Suppressor macrophage treated with lipopolysaccharide for 4 hours (primary cell): ENCODE measurements at places on chromosomes 1 and 21.
A peak's percentile ranks its signal among the peaks of the same experiment; 100 is the strongest.

GRCh38 chr1:165403835-165404482 is 41.0 kb downstream of the RXRG start:
- peak; percentile 25 for DNase-seq

DNA sequence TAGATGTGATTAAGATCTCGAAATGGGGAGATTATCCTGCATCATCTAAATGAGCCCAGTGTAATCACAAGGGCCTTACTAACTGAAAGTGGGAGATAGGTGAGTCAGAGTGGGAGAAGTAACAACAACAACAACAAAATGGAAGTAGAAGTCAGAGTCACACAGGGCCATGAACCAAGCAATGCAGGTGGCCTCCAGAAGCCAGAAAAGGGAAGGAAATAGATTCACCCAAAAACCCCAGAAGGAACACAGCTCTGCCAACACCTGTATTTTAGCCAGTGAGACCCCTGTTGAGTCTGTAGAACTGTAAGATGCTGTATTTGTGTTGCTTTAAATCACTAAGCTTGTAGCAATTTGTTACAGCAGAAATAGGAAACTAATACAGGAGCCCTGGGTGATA is 4.1 kb downstream of the TAGLN2 start:
- peak; percentile 54 for DNase-seq

DNA sequence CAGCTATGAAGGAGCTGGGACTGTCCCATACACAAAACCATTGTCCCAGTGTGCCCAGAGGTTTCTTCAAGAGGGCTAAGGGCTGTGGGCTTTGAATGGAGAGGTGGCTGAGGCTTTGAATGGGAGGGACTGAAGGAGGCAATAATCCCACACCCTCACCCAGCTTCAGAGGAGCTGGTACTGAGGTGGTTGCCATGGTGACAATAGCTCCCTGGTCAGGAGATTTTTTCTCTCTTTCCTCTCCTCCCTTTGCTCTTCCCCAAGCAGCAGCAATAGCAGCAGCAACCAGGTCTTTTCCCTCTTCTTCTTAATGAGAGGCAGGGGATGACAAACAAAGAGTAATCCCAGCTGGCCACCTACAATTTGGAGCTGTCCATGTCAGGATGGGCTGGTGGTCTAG is 1.6 kb downstream of the HPCAL4 start:
- DNase-seq = no peak

- DNase-seq = no peak
These were observed 10.4 kb upstream of the ZNF648 start for GRCh38 chr1:182071924-182072323.

DNA sequence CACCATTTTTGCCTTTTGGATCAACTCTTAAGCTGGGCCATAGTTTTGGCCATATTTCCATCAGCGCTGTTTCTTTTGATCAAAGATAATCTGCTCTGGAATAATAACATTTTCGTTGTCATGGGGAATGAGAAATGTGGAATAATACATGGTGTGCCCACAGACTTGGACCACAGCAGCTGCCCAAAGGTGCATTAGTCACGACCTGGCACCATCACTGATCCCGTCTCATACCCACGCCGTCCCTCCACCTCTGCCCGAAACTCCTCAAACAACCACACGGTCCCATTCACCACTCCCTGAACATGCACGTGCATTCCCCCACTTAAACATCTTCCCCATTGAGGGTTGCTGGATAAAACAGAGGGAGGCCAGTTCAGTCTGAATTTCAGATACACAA is 76.9 kb downstream of the SLC66A1 start:
- no peak for DNase-seq

- no peak for DNase-seq
These were observed 9.9 kb upstream of the DESI2 start for GRCh38 chr1:244642988-244643387.

DNA sequence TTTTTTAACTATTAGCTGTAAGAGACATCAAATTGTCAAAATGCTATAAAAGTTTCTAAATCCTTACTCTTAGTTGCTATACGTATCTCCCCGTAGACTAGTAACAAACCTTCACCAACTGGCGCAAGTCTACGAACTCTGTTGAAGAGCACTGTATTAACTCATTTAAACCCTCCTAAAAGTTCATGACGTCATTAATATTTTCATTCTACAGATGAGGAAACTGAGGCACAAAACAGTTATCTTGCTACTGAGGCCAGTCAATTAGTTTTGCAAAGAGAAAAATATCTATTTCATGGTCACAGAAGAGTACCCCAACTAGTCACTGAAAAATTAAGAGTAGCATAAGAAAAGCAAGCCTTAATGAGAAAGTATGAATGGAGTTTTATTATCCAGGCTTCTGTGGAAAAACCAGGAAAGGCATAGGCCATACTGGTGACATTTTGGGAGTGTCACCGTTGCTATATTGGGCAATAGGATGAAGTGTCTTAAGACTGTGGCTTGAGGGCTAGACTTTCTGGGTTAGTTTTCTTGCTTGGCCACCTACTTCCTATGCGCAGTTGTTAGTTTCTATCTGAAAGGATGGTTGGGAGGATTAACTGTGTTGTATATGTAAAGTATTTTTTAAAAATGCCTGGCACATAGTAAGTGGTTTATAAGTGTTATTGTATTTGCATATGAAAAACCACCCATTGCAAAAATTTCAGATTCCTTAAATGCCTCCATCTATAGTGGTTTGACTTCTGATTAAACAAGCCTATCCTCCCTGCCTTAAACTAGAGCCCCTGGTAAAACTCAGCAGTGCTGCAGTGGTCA is 52.4 kb upstream of the SYT14 start:
- peak; percentile 35 for DNase-seq

- peak; percentile 82 for DNase-seq
These were observed 182.6 kb downstream of the VAV3 start for GRCh38 chr1:107782217-107782845.

DNA sequence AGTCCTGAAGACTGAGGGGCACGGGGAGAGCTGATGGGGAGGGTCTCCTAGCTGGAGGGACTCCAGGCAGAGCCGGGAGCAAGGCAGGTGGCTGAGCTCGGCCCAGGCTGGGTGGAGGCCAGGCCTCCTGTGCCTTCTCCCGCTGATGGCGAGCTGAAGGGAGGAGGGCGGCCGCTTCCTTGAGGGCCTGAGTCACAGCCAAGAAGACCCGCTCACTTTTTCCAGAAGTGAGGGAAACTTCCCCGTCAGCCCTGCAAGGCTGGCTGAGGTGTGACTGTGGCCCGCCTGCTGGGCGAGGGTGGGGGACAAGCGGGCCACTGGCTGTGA is 1.7 kb upstream of the VWA1 start:
- peak; percentile 58 for DNase-seq

DNA sequence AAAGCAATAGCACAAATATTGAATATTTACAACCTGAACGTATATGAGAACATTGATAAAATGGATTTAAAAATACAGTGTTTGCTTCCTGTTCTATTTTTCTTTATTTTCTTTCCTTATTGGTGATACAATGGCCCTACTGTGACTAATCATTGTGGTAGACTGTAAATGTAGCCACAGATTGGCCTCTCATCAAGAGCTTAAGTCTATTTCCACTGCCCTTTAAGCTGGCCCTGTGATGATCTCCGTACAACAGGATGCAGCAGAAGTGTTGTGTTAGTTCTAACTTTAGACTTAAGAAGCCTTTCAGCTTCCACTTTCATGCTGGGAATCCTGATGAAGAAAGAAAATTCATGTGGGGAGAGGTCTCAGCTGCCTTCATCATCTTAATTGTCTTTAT is 285.6 kb upstream of the B3GALT2 start:
- no peak for DNase-seq

DNA sequence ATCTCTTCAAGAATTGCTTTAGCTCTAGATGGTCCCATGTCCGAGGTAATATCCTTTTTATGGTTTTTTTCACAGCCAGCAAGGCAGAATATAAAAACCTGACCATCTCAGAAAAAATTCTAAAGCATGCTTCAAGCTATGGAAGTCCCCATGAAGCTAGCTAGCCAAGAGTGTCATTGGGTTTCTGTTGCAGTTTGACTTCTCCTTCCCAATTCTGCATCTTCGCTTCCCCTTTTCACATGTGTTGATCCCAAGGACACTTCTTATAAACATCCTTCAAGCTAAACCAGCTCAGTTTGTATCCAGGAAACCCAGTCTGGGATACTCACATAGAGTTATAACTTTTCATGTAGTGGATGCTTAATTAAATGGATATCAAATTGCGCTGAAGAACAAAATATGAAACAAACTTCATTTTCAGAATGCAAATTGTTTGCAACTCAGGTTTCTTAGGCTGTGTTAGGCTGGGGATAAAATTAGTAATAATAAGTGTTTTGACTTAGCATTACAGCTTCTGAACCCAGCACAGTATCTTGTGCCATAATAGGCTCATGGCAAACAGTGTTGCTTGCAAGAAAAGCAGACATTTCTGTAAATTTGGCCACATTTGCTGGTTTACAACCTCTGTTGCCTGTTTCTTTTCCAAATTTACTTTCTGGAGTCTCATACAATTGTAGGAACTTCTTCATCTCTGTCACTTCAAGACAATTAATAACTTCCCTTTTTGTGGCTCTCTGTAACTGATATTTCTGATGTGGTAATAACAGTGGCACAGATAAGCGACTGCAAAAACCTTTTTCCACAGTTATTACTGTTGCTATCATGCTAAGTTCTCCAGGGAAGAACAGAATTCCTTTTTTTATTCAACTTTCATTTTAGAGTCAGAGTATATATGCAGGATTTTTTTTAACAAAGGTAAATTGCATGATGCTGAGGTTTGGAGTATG is 53.2 kb downstream of the NCAM2 start:
- DNase-seq = peak; percentile 82

- DNase-seq = no peak
These were observed 14.6 kb upstream of the CAMSAP2 start for GRCh38 chr1:200724064-200724463.

DNA sequence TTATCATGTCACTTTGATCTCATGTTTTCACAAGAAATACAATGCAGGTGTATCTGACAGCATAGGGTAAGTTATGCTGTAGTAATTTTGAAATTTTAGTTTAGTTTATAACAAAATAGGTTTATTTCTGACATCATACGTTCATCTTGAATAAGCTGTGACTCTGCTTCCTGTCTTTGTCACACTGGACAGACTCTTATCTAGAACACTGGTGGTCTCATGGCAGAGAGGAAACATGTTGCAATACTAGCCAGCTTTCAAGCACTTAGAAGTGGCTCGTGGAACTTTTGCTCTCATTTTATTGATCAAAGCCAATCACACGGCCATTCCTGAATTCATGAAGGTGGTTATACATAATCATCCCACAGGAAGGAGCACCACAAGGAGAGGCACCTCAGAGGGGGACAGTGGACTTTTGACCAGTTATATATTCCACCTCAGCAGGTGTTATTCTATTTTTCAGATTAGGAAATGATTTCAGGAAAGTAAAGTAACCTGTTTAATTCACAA is 46.5 kb downstream of the CYP2J2 start:
- DNase-seq = no peak

DNA sequence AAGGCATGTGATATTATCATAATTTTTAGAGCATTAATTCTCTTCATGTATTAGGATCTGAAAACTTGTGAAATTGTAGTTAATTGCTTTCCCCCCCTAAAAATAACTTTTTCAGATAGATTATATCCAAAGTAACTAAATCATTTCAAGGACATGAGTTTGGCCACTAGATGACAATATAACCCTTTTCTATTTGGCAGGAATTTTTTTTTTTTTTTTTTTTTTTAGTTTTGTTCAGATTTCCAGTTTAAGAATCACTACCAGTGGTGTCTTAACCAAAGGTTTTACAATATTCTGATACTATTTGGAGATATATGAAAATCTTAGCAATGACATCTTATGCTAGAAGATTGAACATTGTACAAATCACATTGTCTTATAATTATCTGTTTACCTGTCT is 370.8 kb downstream of the AMY1C start:
- DNase-seq = no peak

- no peak for DNase-seq
These were observed 191.1 kb upstream of the LHX8 start for GRCh38 chr1:74943046-74943445.

- no peak for DNase-seq
These were observed 26.4 kb upstream of the EEIG2 start for GRCh38 chr1:108533351-108534083.

- no peak for DNase-seq
These were observed 42.0 kb upstream of the PALMD start for GRCh38 chr1:99603699-99604560.

- no peak for DNase-seq
These were observed 1214.9 kb downstream of the PLA2G4A start for GRCh38 chr1:188043536-188044245.

DNA sequence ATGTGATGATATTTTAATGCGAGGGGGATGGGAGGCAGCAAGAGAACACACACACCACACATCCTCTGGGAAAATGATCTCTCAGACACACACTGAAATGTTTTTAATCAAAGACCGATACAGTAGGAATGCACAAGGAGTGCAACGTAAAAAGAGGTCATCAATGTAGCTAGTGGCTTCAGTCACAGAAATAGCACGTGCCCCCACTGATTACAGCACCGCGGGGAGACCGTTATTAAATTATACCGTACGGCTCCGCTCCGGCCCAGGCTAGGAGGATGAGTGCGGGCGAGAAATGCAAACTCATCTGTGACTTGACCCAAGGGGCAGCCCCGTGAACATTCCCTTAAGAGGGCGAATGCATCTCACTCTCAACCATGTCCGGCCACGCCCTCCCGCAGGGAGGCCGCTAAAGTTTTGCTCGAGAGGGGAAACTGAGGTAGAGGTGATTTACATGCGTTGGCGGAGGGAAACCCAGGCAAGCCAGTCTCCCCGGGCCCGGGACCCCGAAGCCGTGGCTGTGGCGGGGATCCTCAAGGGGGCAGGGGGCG is 552 bp downstream of the UBR4 start:
- peak; percentile 75 for DNase-seq

- DNase-seq = peak; percentile 21
These were observed 155.7 kb downstream of the TNFSF18 start for GRCh38 chr1:172895050-172895460.

- peak; percentile 40 for DNase-seq
These were observed 16.2 kb downstream of the TTC39A start for GRCh38 chr1:51313961-51314777.

DNA sequence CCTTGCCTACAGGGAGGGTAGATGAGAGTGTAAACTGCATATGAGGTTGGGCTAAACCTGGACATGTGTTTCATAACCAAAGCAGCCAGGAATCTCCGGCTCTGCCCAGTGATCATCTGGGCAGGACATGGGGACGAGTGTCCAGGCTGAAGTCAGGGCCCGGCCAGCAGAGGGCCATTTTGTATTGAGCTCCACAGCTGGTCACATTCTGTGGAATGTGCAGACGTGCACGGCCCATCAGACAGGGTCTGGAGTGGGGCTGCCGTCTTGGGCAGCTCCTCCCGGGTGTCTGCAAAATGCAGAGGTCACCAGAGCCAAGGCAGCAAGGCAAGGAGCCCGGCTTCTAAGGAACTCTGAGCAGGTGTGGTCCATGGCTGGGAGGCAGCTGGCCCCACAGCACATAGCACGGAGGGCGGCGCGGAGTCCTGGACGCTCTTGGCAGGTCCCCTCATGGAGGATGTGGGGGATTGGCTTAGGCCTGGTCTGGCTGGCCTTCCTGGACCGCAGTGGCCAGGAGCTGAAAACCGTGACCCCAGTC is 6.2 kb downstream of the LRRC3 start:
- no peak for DNase-seq

DNA sequence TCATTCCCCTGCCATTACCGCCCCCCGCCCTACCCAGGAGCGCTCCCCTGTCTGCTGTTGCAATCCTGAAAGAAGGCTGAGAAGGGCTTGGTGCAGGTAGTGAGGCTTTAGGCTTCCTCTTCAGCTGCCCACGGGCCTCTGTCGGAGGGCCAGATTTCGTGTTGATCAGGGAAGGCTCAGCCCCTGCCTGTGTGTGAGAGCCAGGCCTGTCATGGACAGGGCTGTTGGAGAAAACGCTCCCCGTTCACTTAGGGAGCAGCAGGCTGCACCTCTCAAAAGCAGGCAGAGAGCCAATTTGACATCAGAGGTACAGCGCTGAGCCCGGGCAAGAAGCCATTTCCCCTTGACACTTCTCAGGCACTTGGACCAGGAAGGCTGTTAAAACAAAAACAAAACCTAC is 19.0 kb downstream of the TEX35 start:
- no peak for DNase-seq
